ENCODE measurements at places on chromosomes 12 and 14.

DNA sequence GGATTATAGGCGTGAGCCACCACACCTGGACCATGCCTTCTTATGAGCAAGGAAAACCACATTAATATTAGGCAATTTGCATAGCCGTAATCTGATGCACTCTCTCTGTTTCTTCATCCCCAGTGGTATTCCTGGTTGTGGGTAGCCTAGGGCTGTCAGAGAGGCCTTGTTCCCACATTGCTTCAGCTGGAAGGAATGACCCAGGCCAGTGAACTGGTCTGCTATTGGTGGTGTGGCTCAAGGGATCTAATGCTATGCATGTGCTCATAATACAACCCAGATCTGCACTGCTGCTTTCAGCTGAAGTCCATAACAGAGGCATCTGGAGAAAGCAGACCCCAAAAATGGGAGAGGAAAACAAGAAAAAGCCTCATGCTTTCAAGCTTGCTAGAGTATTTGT is 33.1 kb upstream of the G2E3 start:
- DNase-seq, result no peak

DNA sequence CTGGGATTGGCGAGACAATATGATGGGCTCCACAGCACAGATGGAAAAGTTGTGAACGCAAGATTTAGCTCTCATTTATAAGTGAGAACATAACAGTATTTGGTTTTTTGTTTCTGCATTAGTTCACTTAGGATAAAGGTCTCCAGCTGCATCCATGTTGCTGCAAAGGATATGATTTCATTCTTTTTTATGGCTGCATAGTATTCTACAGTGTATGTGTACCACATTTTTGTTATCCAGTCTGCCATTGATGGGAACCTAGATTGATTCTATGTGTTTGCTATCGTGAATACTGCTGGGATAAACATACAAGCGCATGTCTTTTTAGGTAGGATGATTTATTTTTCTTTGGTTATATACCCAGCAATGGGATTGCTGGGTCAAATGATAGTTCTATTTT is 23.6 kb downstream of the TBK1 start:
- no peak for DNase-seq

DNA sequence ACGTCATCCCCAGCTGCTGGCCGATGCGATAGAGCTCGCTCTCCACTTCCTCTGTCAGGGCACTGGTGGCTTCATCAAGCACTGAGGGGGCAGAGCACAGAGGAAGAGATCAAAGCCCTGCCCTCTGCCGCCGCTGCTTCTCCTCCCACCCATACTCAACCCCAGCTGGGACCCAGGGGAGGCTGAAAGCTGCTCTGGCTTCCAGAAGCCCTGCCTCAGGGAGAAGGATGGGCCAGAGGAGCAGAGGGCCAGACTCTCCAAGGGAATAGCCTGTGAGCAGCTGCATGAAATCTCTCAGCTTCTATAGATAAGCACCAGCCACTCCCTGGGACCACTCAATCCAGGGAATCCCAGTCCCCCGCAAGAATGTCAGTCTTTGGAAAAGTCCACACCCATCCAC is 16.0 kb downstream of the ABCD4 start:
- no peak for DNase-seq

DNA sequence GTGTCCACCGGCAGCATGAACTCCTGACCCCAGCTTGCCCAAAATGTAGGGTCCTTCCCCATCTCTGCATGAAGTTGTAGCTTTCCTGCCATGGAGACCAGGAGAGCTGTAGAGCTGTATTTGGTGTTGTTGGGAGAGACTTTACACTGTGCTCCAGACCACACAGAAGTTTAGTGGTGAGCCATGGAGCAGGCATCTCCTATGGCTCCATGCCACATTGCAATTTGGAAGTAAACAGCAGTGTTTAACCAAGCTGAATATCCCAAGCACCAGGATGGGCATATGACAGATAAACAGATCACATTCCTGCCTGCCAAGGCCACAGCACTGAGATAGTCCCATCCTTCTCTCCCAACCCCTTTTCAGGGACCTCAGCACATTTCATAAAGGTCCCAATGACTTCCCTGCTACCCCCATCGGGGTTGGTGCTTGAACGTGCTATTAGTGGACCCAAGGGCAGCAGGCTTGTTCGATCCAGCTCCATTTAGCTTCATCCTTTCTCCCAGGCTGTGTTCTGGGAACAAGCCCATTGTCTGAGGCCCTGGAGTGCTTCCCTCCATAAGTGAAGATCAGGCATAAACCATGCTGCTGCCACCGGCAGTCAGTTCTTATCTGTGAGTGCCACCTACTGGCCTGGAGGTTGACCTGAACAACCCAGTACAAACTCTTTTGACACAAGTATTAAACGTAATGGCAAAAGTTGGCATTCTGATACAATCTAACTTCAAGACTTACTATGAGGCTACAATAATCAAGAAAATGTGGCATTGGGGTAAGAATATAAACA is 172.3 kb upstream of the ATXN7L3B start:
- peak; percentile 23 for DNase-seq

GRCh38 chr12:106492857-106493256 is 89.9 kb upstream of the RFX4 start:
- DNase-seq, result no peak

GRCh38 chr12:81626406-81626805 is 132.7 kb downstream of the PPFIA2 start:
- no peak for DNase-seq

DNA sequence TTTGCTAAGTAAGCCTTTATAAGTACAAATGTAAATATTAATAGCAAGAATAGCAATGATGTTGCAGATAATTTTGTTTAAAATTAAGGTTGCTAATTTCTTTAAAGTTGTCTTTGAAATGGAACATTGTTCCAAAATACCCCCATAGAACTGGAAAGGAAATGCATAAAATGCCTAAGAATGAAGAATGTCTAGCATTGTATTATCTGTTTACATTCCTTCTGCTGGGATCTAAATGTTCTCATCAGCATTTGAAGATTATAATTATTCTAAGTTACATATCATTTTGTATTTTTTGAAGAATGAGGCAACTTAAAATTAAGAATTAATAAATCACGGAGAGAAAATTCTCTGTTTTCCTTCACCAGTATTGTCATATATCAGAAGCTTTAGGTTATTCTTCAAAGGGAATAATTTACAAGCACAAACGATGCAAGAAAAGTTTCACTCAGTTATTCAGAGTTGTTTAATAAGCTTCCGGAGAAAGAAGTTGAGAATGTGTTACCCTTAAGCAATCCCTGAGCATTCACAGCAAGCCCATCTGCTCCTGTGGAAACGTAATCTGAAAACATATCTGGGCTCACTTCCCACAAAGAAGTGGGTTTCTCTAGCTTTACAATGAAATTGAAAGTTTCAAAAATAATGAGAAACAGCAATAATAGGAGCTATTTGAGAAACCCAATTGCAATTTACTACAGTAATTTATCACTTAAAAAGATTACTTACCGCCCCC is 21.3 kb downstream of the SLC6A15 start:
- DNase-seq, result no peak

GRCh38 chr12:13538136-13538535 is 341.6 kb downstream of the EMP1 start:
- no peak for DNase-seq

DNA sequence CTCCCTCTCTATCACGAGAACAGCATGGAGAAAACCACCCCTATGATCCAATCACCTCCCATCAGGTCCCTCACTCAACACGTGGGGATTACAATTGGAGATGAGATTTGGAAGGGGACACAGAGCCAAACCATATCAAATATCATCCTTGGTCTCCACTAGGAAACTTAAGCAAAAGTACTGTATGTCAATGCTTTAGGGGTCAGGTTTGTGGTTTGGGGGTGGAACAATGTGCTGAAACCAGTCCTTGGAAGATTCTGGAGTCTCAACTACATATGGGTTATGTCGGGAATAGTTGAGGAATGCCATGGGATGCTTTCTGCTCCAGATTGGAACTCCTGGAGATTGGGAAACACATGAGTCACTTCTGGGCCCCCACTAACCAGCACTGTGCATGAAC is 48.3 kb upstream of the CCDC63 start:
- no peak for DNase-seq

All from hematopoietic multipotent progenitor cell treated with erythropoietin and hydrocortisone succinate and interleukin-3 and kit ligand, for 8 days (in vitro differentiated cells).